ENCODE measurements at places on chromosomes 1 and 21. TPM values are rescaled to one million over a fixed set of nuclear protein-coding genes. Genes with fewer than 3 reads are reported as not detected.

The GPR37L1 gene
- not detected for total RNA-seq

The RGSL1 gene
- not detected for total RNA-seq

The LCE1A gene
- total RNA-seq = not detected

The BACE2 gene
- total RNA-seq = 19.9 TPM

The AKNAD1 gene
- total RNA-seq = not detected

The LRRN2 gene
- total RNA-seq = 0.38 TPM

The SLC22A15 gene
- total RNA-seq = 3.0 TPM

The GNG4 gene
- 0.51 TPM for total RNA-seq

The GNAT2 gene
- total RNA-seq = 0.16 TPM

All from mesangial cell (primary cell).